ENCODE measurements at places on chromosomes 7 and 10.
A peak's percentile ranks its signal among the peaks of the same experiment; 100 is the strongest.

GRCh38 chr10:130708465-130709070, 572.4 kb downstream of the GLRX3 start:
- no peak for DNase-seq

DNA sequence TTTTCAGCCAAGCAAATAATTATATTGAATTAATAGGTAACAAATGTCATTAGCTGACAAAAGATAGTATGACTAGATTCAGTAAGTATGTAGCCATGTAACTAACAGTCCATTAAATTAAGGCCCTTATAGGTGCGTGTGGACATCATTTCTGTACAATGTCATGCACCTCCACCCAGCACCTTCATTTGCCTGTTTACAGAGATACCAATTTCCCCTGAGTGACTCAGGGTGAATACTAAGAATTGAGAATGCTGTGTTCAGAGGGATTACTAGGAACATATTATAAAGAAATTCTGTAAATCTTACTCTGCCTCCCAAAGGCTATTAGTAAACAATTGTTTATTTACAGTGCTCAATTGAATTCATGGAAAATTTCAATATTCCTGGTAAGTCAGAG, 48.1 kb upstream of the ZNF273 start:
- no peak for DNase-seq

- no peak for DNase-seq
Observed at GRCh38 chr7:48389977-48390376, 218.7 kb downstream of the ABCA13 start.

DNA sequence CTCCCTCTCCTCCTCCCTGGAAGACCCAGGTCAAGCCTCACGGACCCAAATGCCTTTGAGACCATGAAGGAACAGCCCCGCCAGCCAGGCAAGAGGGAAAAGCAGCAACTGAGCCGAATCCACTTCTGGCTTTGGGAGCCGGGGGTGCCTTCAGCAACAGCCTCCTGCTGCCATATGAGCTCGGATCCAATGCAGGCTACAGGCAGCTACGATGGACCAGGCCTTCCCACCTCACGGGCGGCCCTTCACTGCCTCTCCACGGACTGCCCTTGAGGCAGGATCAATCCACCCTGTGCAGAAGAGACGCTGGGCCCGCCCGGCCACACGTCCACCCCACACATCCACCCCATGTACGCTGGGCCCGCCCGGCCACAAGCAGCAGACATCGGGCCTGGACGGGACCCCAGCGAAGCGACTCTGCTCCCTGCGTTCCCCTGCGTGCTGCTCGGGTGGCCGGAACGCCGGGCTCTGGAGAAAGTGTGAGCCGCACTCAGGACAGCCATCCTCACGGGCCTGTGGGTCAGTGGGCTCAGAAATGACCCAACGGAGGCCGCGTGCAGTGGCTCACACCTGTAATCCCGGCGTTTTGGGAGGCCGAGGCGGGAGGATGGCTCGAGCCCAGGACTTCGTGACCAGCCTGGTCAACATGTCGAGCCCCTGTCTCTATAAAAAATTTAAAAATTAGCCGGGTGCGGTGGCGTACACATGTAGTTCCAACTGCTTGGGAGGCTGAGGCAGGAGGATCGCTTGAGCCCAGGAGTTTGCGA, 82.0 kb downstream of the FOXL3 start:
- DNase-seq: no peak

DNA sequence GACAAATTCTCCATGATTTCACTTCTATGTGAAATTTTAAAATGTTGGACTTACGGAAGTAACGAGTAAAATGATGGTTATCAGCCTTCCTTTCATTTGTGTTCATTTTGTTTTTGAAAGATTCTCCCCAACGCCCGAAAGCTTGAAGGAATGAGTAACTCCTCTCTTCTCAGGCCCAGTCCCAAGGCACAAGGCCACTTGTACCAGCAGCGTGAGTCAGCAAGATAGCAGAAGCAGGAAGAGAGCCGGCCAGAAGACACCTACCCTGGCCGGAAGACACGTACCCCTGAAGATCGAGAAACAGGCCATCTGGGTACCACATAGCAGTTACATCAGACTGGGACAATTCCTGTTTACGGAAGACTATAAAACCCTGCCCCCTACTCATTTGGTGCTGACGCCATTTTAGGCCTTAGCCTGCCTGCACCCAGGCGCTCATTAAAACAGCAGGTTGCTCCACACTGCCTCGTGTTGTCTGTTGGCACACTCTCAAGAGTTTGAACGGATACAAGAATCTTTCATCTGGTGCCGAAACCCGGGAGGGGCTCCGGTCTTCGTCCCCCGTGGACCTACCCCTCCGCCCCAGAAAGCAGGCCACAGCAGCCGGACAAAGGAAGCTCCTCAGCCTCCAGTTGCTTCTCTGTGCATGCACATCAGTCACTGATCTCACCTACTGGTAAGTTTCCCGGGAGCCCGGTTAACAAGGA, 60.4 kb downstream of the LRRC17 start:
- DNase-seq: no peak

DNA sequence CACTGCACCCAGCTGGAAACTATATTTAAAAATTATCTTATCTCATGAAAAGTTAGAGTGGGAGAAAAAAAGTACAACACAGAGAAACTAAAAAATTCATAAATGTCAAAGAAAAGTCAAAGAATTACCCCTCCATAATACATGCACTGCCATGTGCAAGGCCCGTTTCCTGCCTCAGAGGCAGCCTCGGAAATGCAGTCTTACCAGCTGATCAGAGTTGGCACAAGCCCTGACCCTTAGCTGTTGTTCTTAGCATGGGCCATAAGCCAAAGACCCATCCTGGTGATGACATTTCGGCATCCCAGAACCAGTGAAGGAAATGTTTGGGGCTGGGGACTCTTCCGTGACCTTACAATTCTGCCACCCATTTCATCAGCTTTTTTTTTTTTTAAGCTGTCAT, 21.6 kb downstream of the RBM48 start:
- no peak for DNase-seq

- peak; percentile 23 for DNase-seq
Observed at GRCh38 chr7:30135301-30136116, 723 bp downstream of the MTURN start.

GRCh38 chr10:65950075-65950474, 975.8 kb upstream of the LRRTM3 start:
- no peak for DNase-seq

- DNase-seq: no peak
Observed at GRCh38 chr7:142868986-142869415, 14.1 kb downstream of the EPHB6 start.

- no peak for DNase-seq
Observed at GRCh38 chr7:95922191-95922590, 149.8 kb downstream of the DYNC1I1 start.

All from stimulated activated CD8-positive, alpha-beta memory T cell treated with anti-CD3 and anti-CD28 coated beads, Interleukin-15, amount 100 ng/mL, for 24 hours (primary cell).